Activated CD4-positive, alpha-beta T cell treated with anti-CD3 and anti-CD28 coated beads, Interleukin-2, amount 50 U/mL, for 16 hours (primary cell): ENCODE measurements at places on chromosomes 2 and 18.
A peak's percentile ranks its signal among the peaks of the same experiment; 100 is the strongest.

DNA sequence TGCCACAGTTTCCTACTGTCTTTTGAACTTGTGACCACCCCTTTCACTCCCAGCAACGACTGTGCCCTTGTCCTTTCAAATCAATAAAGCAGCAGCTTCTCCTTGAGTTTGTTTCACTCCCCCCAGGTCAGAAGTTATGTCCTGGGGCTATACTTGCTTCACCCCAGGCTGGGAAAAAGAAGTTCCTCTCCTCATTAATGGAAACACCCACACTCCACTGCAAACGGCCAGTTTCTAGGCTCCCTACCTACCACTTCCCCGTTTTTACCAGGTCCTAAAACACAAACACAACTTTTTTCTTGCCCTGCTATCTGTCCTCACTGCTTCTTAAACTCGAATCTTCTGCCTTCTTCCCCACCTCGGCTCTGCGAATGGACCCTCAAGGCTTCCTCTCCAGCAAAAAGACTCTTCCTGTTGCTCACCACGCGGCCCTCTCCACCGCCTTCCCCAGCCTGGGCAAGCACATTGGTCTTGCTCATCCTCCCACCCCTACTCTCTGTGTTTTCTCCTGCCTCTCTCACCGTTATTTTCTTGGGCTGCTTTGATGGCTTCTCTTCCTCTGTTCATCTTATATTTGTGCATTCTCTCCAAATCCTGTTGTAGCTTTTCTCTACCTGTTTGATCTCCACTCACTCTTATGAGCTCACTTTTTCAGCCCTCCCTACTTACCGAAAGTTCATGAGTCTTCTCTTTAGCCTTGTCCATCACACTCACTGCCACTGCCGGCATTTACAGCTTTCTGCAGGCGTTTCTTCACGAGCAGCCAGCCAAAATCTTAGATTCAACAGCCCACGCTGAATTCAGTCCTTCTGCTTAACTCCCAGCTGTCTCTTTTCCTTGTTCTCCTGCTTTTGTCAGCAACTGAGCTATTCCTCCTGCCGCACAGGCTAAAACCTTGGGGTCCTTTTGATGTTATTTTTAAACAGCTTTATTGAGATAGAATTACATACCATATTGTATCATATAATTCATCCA lies 7.0 kb upstream of the SP5 start:
- DNase-seq = no peak

DNA sequence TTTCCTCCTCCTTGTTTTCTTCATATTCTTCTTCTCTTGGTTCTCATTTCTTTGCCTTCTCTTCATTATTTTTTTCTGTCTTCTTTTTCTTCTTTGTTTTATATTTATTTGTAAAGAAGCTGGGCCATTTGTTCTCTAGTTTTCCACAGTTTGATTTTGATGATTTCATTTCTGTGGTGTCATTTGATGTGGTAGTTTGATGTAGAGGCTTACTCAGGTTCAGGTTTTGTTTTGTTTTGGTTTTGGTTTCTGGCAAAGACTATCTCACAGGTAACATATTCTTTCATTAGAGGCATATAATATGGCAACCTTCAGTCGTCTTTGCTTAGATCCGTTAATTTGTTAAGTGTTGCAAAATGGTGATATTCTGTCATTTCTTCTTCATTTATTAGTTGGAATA lies 75.3 kb downstream of the BABAM2 start:
- DNase-seq = peak; percentile 47

GRCh38 chr2:29351916-29352591 lies 236.8 kb downstream of the CLIP4 start:
- no peak for DNase-seq

DNA sequence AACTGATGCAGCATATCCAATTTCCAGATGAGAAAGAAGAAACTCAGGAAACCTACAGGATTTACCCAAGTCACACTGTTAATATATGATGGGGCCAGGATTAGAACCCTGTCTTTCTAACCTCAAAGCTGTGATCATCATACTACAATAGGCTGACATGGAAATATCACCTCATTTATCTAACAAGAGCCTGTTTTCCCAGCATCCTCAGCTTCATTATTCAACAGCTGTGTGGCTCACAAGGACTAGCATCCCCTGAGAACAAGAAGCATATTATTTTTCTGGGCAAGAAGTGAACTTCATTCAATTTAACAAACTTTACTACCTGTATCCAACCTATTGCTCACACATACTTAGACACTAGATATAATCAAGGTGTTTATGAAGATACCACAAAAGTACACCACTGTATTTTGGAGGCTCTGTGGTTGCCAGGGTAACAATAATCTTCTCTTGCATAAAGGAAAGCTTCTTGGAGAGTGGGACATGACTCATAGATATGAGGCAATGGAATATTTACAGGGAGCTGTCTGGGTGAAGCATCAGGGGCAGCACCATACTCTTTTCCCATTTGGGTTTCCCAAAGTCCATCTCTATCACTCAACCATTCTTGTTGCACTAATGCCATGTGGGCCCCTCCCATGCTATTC lies 218.2 kb downstream of the RAD51AP2 start:
- no peak for DNase-seq

DNA sequence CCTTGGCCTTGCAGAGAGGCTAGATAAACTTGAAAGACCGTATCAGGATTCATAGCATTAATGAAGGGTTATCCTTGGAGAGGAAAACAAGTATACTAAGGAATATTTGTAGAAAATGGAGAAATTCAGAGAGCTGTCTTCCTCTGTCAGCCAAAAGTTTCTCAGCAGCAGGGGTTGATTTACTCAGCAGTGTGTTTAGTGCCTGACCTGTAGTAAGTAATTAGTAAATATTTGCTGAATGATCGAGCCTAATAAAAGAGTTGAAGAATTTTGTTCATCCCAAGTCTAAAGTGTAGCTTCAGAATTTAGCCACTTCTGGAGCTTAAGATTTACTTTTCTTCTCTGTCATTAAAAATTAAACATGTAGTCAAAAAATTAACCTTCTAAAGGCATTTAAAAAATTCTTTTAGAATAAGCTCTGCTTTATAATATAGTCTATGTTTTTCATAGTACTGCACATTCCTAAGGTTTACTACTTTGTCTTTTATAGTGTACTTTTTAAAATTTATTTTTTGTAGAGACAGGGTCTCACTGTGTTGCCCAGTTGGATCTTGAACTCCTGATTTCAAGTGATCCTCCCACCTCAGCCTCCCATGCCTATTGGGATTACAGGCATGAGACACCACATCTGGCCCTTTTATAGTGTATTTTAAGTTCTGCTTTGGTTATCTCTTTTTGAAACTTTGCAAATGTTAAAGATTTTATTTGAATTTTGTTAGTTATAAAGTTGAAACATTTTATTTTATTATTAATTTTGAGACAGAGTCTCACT lies 138.4 kb upstream of the MYO3B start:
- DNase-seq = no peak

- no peak for DNase-seq
Measured at GRCh38 chr2:135119582-135119981, 67.5 kb downstream of the RAB3GAP1 start.

GRCh38 chr2:21892140-21892539 lies 768.4 kb downstream of the TDRD15 start:
- no peak for DNase-seq

DNA sequence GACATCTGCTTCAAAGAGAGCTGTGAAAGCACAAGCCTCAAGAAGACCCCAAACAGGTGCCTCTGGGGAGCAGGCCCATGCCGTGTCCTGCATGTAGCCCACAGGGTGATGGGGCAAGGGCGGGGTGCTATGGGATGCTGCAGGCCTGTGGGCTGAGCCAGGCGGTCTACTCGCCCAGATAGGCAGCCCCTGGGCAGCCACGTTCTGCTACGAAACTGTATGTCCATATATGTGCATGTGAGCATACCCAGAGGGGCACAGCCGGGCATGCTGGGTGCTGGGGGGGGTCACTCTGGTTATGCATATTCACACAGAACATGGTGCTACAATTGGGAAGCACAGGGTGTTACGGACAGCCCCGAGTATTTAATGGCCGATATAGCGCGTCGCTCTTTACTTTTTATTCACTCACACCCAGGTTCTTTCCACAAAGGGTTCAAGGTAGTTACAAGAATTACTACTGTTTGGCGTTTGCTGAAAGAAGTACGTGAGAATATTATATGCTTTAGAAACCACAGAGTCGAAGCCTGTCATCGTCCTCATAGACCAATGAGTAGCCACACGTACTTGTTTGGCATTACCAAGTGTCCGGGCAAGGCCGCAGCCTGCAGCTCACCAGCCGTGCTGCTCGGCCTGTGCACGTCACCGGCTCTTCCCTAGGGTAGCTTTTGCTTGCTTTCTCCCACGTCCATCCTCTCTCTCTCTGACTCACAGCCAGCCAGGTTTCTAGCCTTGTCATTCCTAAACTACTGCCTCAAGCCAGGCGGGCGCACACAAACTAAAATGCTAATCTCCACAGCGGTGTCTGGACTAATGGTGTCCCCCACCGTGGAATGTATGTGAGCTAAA lies 14.4 kb downstream of the MTERF4 start:
- DNase-seq = no peak

- DNase-seq = no peak
Measured at GRCh38 chr2:62723253-62723652, 17.7 kb downstream of the EHBP1 start.

GRCh38 chr2:215405722-215406581 lies 29.9 kb downstream of the FN1 start:
- no peak for DNase-seq

DNA sequence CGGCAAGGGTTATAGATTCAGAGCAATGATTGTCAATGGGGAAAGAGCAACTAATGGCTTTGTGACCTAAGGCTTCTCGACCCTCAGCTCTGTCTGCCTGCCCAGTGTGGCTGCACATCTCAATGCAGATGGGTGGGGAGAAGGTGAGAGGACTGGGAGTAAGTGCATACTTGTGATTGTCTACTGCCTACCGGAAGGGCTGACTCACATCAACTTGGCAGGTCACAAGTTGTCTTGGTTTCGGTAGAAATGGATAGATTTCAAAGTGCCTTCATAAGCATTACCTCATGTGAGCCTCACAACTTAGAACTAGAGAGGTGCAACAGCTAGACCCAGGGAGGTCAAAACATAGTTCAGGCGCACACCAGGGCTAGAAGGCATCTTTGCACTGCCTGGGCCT lies 29.4 kb downstream of the STAT1 start:
- DNase-seq = peak; percentile 48

DNA sequence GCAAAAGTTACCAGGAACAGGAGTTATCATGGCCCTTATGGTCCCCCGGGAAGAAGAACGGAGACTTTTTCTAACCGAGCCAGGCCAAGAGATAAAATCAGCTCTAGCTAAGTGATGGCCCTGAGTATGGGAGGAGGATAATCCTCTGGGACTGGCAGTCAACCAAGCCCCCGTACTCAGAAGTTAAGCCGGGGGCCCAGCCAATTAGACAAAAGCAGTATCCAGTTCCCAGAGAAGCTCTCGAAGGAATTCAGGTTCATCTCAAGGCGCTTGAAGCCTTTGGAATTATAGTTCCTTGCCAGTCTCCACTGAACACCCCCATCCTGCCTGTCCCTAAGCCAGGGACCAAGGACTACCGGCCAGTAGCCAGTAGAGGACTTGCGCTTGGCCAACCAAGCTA lies 365.3 kb upstream of the TCF4 start:
- no peak for DNase-seq

DNA sequence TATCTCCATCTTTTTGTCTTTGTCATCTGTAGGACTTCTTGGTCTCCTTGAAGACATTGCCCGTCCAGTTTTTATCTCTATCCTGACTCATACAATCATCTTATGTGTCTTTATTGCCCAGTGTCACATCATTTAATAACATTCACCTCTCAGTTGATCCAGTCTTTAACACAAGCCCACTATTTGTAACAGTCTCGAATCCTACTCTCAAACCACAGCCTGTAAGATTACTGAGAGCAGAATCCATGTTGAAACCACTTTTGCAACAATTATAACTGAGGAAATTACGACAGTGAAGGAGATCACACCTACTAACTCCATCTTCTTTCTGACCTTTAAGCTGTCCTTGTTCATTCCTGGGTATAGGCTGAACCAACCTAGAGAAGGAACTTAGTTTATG lies 1206.0 kb upstream of the ZEB2 start:
- no peak for DNase-seq

- peak; percentile 43 for DNase-seq
Measured at GRCh38 chr2:27705851-27706622, 42.3 kb downstream of the SLC4A1AP start.

DNA sequence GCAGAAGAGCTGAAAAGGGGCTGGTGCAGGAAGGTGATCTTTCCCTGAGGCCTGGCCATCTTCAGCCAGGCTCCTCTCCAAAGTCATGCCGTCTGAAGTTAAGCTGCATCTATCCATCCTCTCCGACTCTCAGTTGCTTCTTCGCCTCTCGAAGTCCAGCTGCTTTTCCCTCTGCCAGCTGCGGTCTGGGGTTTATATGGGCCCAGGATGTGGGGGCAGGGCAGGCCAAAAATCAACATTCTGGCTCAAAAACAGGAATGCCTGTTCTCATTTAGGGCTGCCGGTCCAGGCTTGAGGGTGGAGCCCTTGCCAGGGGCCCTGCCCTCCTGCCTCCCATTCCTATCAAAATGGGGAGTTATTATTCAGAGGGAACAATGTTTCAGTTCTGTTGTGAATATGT lies 31.2 kb downstream of the CREG2 start:
- DNase-seq = no peak

DNA sequence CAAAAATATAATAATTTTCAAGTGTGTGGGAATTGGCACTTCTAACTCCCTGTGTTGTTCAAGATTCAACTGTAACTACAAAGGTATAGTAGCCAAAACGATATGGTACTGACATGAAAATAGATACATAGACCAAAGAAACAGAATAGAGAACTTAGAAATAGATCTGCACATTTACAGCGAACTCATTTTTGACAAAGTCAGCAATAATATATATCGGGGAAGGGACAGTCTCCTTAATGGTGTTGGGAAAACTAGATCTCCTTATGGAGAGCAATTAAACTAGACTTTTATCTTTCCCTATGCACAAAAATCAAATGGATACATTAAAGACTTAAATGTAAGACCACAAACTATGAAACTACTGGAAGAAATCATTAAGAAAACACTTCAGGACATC lies 1530.6 kb upstream of the SLC39A10 start:
- no peak for DNase-seq

DNA sequence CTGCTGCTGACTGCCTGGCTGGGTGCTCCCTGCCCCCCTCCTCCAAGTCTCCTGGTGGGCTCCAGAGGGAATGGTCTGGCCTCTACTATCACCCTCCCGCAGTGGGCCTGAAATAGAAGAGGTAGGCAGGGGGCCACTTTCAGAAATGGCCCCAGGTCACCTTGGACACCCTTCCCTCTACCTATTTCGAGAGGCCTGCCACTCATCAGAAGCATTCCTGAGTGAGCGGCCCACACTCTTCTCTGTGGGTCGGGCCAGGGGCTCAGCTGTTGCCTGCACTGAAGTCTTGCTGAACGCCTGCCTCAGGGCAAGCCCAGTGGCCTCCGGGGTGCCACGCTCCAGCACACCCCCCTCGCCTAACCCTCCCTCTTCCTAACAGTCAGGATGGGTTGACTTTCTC lies 124.9 kb downstream of the TNS1 start:
- DNase-seq = no peak

GRCh38 chr18:54323970-54324369 lies 33.7 kb downstream of the STARD6 start:
- no peak for DNase-seq

GRCh38 chr2:231713730-231714638 lies 5.7 kb downstream of the PTMA start:
- DNase-seq = peak; percentile 92

GRCh38 chr2:3131636-3132326 lies 245.8 kb downstream of the EIPR1 start:
- no peak for DNase-seq
